ENCODE measurements at places on chromosomes 3 and 15.
A peak's percentile ranks its signal among the peaks of the same experiment; 100 is the strongest.

GRCh38 chr15:65626856-65627255 lies 5.1 kb downstream of the SLC24A1 start:
- no peak for DNase-seq

DNA sequence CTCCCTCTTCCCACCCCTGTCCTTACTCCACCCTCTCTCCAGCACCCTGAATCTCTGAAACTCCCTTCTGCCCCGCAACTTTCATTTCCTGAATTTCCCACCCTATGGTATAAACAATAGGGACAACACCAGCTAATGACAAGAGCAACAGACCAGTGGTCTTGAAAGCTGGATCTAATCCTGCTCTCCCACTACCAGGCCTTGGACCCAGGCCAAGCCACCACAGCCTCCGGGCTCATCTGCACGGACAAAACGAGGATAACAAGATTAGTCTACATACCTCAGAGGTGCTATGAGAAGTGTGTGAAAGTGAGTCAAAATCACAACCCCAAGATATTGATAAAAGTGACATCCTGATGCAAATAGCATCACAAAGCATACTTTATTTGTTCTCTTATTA lies 128.6 kb downstream of the ERC2 start:
- DNase-seq: peak; percentile 10

DNA sequence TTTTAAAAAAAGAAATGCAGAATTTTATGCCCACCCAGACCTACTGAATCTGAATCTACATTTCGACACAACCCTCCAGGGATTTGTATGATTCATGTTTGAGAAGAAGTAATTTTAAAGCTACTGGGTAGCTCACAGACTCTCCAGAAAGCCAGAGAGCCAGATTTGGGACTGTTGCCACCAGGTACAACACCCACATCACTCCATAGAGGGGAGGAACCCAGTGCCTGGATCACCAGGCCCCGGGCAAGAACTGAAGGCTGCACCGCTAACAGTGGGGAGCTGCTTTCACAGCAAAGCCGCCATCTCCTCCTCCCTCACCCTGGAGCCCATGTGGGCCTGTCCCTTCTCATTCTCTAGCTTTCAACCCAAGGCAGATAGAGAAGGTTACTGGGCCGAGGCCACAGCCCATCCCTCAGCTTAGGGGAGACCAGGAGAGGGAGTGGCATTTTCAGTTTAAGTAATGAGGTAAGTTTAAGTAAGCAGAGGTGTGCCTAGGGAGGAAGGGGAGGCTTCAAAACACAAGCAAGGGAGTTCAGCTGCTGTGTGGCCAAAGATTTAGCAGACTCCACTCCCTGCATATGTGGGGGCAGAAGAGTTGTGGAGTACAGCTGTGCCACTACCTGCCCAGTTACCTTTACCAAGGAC lies 109.8 kb downstream of the IL12A start:
- peak; percentile 69 for DNase-seq

GRCh38 chr15:49990835-49991545 lies 128.0 kb downstream of the ATP8B4 start:
- DNase-seq: no peak

GRCh38 chr15:90106522-90107117 lies 4.4 kb upstream of the IDH2 start:
- no peak for DNase-seq

- DNase-seq: peak; percentile 79
Observed at GRCh38 chr3:185561958-185562357, 9.6 kb upstream of the LIPH start.

DNA sequence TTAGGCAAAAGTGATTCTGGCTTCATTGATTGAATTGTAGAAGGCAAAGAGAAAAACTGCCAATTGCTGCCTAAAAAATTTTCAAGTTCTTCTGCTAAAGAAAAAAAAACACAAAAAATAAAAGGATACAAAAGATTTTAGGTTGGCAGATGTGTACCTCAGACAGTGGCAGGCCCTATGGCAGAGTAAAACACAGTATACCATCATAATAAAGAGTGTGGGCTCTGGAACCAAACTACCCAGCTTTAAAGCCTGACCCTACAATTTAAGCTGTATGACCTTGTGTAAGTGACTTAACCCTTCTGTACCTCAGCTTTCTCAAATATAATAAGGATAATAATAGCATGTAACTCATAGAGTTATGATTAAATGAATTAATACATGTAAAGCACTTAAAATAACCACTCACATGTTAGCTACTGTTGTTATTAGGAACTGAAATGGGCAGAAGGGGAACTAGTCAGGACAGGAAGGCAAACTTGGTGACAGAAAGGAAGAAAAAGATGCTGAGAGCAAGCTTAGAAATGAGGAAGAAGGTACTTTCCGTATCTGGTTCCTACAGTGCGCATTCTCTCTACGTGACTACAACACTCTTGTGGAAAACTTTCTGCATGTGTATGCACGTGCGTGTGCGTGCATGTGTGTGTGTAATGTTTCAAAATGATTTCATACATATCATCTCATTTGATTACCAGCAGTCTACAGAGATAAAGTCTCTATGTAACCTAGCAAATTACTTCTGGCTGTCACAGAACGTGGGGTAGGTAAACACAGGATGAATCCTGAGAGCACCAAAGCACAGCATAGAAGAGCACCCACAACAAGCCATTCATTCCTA lies 13.6 kb upstream of the GATM start:
- DNase-seq: no peak

DNA sequence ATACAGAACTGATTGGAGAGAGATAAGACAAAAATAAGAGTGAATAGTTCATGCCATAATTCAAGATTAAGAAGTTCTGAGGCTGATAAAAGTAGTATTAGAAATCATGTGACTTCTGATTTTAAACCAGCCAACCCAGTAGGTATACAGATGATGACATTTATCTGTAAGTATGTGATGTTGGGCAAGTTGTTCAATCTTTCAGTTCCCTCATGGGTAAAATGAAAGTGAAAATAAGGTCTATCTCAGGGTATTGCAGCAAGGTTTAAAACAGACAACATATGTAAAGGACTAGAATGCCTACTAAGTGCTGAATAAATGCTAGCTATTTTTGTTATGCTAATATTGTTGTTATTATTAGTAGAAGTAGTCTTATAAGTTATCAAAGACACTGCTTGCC lies 1055.7 kb downstream of the NAALADL2 start:
- DNase-seq: no peak

GRCh38 chr3:45776611-45777010 lies 19.7 kb downstream of the SLC6A20 start:
- no peak for DNase-seq

DNA sequence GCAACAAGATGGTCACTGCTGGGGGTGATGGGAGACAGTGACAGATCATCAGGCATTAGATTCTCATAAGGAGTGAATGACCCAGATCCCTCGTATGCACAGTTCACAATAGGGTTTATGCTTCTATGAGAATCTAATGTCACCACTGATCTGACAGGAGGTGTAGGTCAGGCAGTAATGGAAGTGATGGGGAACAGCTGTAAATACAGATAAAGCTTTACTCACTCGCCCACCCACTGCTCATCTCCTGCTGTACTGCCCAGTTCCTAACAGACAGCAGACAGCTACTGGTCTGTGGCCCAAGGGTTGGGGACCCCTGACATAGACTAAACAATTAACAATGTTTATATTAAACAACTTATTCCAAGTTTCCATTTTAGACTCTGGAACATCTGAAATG lies 25.4 kb downstream of the IFT80 start:
- DNase-seq: no peak

GRCh38 chr15:51816611-51817010 lies 12.8 kb upstream of the TMOD3 start:
- no peak for DNase-seq

DNA sequence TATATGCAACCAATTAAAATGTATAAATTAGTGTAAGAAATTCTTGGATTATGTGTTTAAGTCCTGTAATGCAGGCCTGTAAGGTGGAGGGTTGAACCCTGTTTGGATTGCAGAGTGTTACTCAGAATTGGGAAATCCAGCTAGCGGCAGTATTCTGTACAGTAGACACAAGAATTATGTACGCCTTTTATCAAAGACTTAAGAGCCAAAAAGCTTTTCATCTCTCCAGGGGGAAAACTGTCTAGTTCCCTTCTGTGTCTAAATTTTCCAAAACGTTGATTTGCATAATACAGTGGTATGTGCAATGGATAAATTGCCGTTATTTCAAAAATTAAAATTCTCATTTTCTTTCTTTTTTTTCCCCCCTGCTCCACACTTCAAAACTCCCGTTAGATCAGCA lies 65.4 kb upstream of the ACAD9 start:
- DNase-seq: no peak

GRCh38 chr3:104359546-104359945 lies 1007.2 kb upstream of the ALCAM start:
- no peak for DNase-seq

DNA sequence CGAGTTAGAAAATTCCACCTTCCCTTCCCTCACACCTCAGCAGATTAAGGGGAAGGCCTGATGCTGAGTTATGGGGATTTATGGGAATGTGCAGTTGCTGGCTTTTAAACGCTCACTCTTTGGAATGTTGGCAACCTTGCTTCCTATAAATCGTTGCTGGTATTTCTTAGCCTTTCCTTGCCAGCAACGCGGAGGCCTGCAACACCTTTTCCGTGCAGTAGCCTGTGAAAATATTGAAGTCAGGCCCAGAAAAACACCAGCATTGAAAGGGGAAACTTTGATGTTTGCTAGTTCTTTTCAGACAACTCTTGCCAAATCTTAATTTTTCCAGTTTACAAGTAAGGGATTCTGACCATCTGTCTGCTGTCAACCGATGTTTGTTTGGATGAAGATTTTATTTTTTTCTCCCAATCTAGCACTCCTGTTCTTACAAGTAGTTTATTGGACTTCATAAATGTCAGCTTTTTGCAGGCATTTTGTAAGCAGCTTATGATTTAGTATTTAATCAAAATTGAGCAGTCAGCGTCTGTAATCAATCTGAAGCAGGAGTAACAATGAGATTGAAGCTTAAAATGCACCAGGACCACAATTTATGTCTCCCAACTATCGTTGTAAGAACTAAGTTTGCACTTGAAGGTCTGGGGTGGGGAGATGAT lies 251.0 kb downstream of the RPLP1 start:
- DNase-seq: no peak

DNA sequence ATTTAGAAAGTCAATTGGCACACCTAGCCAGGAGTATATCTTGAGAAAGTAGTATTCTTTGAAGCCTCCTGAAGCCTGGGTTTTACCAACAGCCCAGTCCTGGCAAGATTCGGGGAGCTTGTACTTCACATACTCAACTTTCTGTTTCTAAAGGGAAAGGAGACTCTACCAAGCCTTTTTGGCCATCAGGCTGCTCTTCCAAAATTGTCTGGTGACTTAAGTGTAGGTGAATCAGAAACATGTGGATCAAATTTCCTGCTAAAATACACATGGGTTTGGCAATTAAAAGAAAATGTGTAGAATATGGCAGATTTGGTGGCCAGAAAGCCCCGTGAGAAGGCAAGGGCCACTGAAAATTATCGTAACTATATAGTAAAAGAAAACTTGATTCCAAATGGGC lies 15.9 kb upstream of the GREM1 start:
- no peak for DNase-seq

- DNase-seq: no peak
Observed at GRCh38 chr15:87660251-87661129, 596.0 kb downstream of the NTRK3 start.

- no peak for DNase-seq
Observed at GRCh38 chr3:51282931-51283330, 102.2 kb upstream of the MANF start.

DNA sequence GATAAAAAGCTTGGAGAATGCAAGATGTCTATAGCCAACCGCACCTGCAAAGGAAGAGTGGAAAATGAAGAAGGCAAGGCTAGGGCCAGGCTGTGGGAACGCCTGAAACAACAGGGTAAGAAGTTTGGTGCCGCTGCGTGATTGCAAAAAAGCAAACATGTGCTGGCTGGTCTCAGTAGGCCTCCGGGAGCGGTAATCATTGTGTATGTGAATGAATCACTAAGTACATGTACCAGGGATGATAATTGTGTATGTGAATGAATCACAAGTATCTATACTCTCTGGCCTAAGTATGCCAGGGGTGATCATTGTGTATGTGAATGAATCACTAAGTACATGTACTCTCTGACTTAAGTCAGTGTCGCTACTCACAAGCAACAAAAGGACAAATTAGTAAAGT lies 40.3 kb upstream of the PARL start:
- no peak for DNase-seq

GRCh38 chr15:33278816-33279612 lies 31.8 kb upstream of the RYR3 start:
- DNase-seq: peak; percentile 2

DNA sequence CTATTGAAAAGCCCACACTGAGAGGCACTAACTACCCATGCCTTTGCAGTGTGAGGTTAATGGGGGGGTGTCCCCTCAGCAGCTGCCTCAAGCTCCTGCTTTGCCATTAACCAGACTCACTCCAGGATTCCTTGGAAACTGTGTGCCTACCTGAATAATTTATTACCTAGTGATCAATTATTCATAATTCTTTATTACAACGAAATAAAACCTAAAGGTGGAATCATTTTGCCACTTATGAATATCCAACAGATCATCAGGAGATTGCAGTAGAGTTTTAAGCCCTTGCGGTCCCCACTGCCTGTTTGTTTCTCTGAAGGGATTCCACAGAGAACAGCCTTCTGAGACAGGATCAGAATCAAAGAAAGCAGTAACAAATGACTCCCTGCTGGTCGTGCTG lies 23.3 kb downstream of the NEK11 start:
- no peak for DNase-seq

- no peak for DNase-seq
Observed at GRCh38 chr15:60237446-60237845, 160.3 kb downstream of the ANXA2 start.

DNA sequence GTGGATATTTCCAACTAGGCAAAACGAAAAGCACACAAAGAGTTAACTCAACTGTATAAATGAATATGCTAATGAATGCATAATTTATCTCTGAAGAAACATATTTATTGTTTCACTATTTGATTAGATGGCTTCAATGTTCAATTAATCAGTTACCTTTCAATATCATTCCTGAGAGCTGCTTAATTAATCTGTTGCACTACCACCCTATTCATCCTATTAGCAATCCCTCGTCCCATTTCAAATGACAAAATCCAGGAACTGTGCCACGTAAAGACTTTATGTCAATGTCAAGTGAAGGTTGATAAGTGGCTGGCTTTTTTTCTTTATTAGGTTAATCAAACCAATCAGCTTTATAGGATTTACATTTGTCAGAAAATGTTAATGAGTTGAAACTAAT lies 82.7 kb downstream of the ALCAM start:
- DNase-seq: no peak

- DNase-seq: no peak
Observed at GRCh38 chr3:197337656-197338055, 39.2 kb upstream of the DLG1 start.

GRCh38 chr15:53251996-53252395 lies 461.9 kb upstream of the ONECUT1 start:
- DNase-seq: no peak

DNA sequence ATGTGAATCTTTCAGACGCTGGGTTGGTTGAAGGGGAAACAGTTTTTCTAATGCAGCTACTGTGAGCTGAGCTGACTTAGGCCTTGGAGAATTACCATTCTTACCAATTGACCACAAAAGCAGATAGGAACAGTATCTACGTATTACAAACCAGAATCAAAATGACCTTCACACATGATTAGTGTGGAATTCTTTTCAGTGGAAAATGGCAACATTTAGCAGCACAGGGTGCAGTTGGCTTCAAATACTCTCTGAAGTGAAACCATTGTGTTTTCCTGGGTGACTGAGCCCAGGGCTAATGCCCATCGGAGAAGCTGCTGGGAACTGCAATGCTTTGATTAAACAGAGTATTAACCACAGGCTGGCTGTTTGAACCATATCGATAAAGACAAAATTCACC lies 40.2 kb upstream of the GOLGA8J start:
- DNase-seq: no peak

GRCh38 chr3:30308131-30308530 lies 298.3 kb upstream of the TGFBR2 start:
- no peak for DNase-seq
